Activated T-helper 1 cell treated with anti-CD3 and anti-CD28 coated beads, Interleukin-12 subunit alpha, Interleukin-12 subunit beta, Interleukin-2, Interleukin-4 antibody, amounts not matched to agents 30 ng/mL and 10 ng/mL and 1 ng/mL, durations not matched to agents 14 hours and 24 hours and 36 hours (primary cell): ENCODE measurements at places on chromosomes 5 and 9. TPM values are rescaled to one million over a fixed set of nuclear protein-coding genes. Genes with fewer than 3 reads are reported as not detected.

DNA sequence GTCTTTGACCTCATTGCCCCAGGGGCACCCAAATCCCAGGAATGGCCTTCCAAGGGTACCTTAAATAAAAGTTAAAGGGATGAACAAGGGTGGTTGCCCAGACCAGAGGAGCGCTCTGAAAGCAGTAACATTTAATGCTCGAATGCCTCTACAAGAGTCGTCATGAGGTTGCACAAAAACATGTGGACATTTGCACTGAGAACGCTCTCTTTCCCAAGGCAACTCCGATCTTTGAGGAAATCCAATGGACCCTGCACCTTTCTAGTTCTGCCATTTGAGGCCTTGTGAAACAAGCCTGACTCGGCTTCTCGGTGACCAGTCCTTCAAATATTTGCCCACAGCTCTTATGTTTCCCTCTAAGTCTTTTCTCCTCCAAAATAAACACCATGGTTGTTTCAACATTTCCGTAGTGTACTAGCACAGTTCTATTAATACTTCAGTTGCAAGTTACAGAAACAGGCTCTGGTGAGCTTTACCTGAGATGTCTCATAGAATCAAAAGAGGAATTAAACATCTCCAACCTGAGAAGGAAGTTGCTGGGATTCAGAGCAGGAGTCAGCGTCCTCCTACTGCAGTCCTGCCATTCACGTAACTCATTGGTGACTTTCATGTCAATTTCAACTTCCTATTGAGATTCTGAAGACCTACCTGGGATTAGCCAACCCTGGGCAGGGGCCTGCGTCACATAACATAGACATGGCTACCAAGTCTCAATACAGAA, 168.8 kb upstream of the RAI14 start:
- no peak overlapping the region for H3K27ac ChIP-seq

DNA sequence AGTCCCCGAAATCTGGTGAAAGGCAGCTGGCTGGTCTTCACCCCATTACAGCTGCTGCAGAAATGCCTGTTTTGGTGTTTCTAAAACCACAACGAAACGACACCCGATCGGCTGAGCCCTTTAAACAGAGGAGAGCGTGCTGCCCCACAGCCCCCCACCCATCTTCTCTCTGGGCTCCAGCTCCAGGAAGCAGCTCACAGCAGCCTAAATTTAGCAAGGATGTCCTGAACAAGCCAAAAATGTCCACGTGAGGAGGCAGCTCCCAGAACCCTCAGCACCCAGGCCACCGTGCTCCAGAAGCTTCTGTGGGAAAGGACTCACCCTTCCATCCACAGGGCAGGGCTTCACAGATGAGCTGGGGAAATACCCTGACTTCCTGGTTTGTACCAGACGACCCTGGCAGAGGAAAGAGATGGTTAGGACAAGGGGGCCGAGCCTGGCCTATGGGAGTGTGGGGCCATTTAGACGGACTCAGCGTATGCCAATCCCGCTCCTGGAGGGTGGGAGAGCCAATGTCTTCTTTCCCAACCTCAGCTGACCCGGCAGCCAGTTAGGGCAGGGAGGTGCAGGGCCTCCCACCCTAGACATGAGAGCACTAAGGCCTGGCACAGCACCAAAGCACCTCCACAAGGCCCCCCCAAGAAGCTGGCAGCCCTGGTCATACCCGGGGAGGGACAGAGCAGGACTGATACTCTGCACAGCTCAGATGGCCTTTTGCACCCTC, 39.1 kb upstream of the SARDH start:
- no peak overlapping the region for H3K27ac ChIP-seq
- H3K4me3 ChIP-seq: no peak overlapping the region
- DNase-seq: no peak
- no peaks in the 10 kb centered on the region for H3K4me1 ChIP-seq

GRCh38 chr9:33661176-33661575, 134.2 kb upstream of the PRSS3 start:
- H3K36me3 ChIP-seq: no peaks in the 10 kb centered on the region
- H3K27ac ChIP-seq: no peak overlapping the region
- H3K27me3 ChIP-seq: peaks cover 25% of the 10 kb centered on the region
- no peaks in the 10 kb centered on the region for H3K4me1 ChIP-seq
- no peak overlapping the region for H3K4me3 ChIP-seq
- no peak for DNase-seq

GRCh38 chr9:18346745-18347144, 127.2 kb upstream of the ADAMTSL1 start:
- no peaks in the 10 kb centered on the region for H3K4me1 ChIP-seq
- H3K27me3 ChIP-seq: no peaks in the 10 kb centered on the region
- no peak overlapping the region for H3K27ac ChIP-seq
- no peak for DNase-seq

GRCh38 chr5:63960646-63961045, 1.6 kb downstream of the HTR1A start:
- DNase-seq: no peak
- no peak overlapping the region for H3K27ac ChIP-seq
- peaks cover 15% of the 10 kb centered on the region for H3K27me3 ChIP-seq
- H3K36me3 ChIP-seq: no peaks in the 10 kb centered on the region

GRCh38 chr9:81082221-81082620, 607.1 kb downstream of the TLE1 start:
- no peaks in the 10 kb centered on the region for H3K4me1 ChIP-seq
- H3K27ac ChIP-seq: no peak overlapping the region
- no peak overlapping the region for H3K4me3 ChIP-seq
- no peak for DNase-seq
- H3K36me3 ChIP-seq: no peaks in the 10 kb centered on the region
- no peaks in the 10 kb centered on the region for H3K27me3 ChIP-seq

DNA sequence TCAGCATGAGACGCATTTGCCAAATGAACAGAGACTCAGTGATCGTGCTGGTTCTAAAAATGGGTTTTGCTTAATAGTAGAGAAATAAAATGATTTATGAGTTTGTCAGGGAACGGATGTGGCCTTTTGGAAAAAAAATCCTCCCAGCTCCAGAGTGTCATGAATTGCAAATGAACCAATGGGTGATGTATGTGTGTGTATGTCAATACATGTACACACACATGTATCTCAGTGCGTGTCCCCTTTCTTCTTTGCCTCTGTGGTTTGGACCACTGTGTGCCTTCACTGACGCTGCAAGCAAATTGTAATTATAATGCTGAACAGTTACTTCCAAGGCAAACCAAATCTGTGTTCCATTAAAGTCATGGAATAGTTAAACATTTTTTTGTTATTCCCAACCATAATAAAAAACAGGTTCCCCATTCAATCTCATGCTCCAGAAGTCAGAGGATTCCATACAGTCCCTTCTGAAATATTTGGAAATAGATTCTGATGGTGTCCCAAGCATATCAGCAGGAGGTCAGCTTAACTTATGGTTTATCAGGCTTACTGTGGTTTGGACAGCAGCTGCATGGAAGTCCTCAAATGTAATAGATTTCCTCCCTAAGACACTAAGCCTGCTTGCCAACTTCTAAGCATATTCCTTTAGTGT, 630.5 kb downstream of the ACTL7B start:
- no peak overlapping the region for H3K4me3 ChIP-seq
- no peak for DNase-seq
- H3K36me3 ChIP-seq: no peaks in the 10 kb centered on the region
- no peaks in the 10 kb centered on the region for H3K27me3 ChIP-seq
- H3K27ac ChIP-seq: no peak overlapping the region

- H3K4me1 ChIP-seq: no peaks in the 10 kb centered on the region
- no peak overlapping the region for H3K4me3 ChIP-seq
- H3K36me3 ChIP-seq: peaks cover 2% of the 10 kb centered on the region
- H3K27ac ChIP-seq: no peak overlapping the region
Measured at GRCh38 chr5:154664869-154665268, 90.3 kb upstream of the LARP1 start.

- no peak for DNase-seq
- peak overlapping the region; percentile 23 for H3K4me3 ChIP-seq
- peak overlapping the region; percentile 71 for H3K27ac ChIP-seq
- H3K4me1 ChIP-seq: peaks cover 17% of the 10 kb centered on the region
- H3K36me3 ChIP-seq: no peaks in the 10 kb centered on the region
- H3K27me3 ChIP-seq: peaks cover 12% of the 10 kb centered on the region
Measured at GRCh38 chr9:132780230-132781007, 97.7 kb downstream of the AK8 start.

DNA sequence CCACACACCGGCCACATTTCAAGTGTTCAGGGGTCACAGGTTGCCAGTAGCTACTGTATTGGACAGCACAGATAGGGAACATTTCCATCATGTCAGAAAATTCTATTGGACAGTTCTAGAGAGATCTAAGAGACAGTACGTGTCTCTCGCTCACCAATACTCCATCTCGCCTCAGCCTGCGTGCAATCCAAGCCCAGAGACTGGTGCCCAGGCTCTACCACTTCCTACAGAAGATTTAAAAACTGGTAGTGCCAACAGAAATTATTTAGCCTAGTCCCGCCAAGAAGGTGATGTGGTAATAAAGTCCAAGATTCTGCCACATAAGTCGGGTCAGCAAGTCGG, 390 bp upstream of the SNX2 start:
- peaks cover 6% of the 10 kb centered on the region for H3K27me3 ChIP-seq
- peaks cover 30% of the 10 kb centered on the region for H3K4me1 ChIP-seq
- H3K36me3 ChIP-seq: no peaks in the 10 kb centered on the region

DNA sequence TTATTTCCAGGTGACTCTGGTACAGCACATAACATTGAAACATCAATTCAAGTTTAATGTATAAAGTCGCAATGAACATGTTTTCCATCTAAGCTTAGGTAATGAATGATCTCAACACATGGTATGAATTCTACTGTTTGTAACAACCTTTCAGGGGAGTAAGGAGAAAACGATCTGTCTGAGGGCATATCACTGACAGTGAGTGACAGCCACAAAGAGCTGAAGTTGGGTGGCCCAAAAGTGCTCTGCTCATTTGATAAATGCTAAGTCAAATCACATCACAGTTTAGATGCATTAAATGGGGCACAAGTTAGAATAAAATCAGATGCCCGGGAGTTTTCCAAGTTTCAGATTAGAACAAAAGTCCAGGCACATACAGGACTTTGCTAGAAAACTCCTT, 1.2 kb downstream of the FANCC start:
- H3K27me3 ChIP-seq: peaks cover 10% of the 10 kb centered on the region
- H3K27ac ChIP-seq: peak overlapping the region; percentile 21

GRCh38 chr9:123925819-123926218, 4.1 kb downstream of the DENND1A start:
- H3K36me3 ChIP-seq: peaks cover 6% of the 10 kb centered on the region
- no peak overlapping the region for H3K4me3 ChIP-seq
- no peak for DNase-seq
- H3K4me1 ChIP-seq: peaks cover 28% of the 10 kb centered on the region

DNA sequence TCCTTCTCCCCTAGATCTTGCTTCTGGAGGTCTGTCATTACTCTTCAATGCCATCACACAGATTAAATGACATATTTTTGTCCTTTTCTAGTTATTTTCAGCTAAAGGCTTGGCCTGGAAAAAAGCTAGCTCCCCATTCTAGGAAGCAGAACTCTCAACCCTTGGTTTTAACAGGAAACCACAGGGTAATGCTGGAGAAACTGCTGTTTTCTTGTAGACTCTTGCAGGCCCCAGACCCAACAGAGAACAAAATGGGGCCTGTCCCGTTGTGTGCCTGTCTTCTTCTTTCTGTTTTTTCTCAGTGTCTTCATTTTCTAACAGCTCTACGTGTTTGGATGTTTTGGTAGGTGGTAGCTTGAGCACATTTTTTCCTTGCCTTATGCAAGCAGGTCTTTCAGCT, 21.5 kb downstream of the DCANP1 start:
- H3K27me3 ChIP-seq: peaks cover 14% of the 10 kb centered on the region
- peaks cover 15% of the 10 kb centered on the region for H3K4me1 ChIP-seq
- no peak overlapping the region for H3K4me3 ChIP-seq
- DNase-seq: no peak
- H3K36me3 ChIP-seq: no peaks in the 10 kb centered on the region

GRCh38 chr5:43041110-43041668, 1.1 kb upstream of the ANXA2R start:
- peaks cover 59% of the 10 kb centered on the region for H3K4me1 ChIP-seq
- no peaks in the 10 kb centered on the region for H3K27me3 ChIP-seq
- H3K36me3 ChIP-seq: no peaks in the 10 kb centered on the region
- peak overlapping the region; percentile 82 for H3K4me3 ChIP-seq

DNA sequence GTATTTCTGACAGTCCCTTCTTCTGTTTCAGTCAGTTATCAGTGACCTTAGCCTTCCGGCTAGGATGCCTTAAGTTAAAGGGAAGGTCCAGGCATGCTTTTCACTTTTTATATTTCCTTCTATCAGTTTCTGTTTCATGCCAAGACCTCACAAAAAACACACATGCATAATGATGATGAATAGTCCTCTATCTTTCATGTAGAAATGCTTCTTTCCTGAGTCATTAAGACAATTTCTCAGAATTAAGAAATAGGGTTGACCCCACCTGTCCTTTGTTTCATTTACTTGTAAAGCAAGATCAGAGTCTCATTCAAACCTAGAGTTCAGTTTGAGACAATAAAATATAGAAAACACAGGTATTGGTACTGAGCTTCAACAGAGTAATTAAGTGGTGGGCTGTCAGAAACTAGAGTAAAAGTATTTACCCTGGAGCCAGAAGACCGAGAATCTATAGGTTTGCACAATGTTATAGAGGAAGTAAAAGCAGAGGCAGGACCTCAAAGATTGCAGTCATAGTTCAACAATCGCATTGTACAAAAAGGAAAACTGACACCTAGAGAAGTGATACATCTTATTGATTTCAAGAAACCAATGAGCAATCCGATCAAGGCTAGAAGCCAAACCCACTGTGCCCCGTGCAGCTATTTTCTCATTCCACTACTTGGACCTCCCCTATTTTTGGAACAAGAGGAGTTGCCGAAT, 118.7 kb upstream of the PUM3 start:
- DNase-seq: no peak
- no peak overlapping the region for H3K4me3 ChIP-seq

DNA sequence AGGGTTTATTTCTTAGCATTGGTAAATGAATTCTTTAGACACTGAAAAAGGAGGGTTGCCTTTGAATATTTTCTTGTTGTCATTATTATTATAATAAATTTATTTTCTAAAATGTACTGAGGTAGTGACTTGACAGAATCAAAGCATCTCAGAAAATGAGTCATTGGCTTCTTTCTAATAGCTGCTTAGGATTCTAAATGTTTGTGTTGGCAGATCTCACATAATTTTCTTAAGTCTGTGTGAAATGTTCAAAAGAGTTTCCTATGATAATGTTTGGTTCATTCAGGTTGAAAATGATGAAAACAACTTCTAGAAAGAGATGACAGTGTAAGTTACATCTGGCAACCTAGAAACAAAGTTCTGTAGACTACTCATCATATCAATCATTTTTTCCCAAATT, 69.7 kb downstream of the SH3GL2 start:
- H3K27ac ChIP-seq: no peak overlapping the region
- no peak for DNase-seq
- no peak overlapping the region for H3K4me3 ChIP-seq
- no peaks in the 10 kb centered on the region for H3K27me3 ChIP-seq
- no peaks in the 10 kb centered on the region for H3K4me1 ChIP-seq

GPR151 gene
- total RNA-seq: not detected in 2 replicates

TNFAIP8 gene
- total RNA-seq: 214 and 219 TPM in 2 replicates

BHMT2 gene
- not detected in 2 replicates for total RNA-seq

CTSV gene
- 0.24 and 0.31 TPM in 2 replicates for total RNA-seq

NMUR2 gene
- not detected in 2 replicates for total RNA-seq

CHD1 gene
- 83.0 and 83.3 TPM in 2 replicates for total RNA-seq

CORO2A gene
- 1.3 TPM in 2 replicates for total RNA-seq

ARAP3 gene
- total RNA-seq: 7.1 and 7.2 TPM in 2 replicates

MUSK gene
- total RNA-seq: not detected in 2 replicates

MCTP1 gene
- total RNA-seq: not detected in 2 replicates

PSD2 gene
- not detected in 2 replicates for total RNA-seq
